ENCODE measurements at places on chromosomes 2 and 18.
A peak's percentile ranks its signal among the peaks of the same experiment; 100 is the strongest.

GRCh38 chr18:10064267-10064666, 150.5 kb downstream of the VAPA start:
- no peak for DNase-seq

- DNase-seq: no peak
Observed at GRCh38 chr2:12335131-12335530, 381.6 kb upstream of the TRIB2 start.

DNA sequence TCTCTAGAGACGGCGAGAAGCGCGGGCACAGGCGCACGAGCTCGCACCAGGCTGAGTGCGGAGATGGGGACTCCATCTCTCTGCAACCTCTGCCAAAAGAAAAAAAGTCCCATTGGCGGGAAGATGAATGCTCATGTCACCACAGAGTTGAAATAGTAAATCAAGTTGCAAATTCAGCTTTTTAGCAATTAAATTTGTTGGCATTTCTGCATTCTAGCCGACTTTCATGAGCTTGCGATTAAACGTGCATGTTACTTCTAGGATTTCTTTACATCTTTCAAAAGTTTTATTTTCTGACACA, 588 bp downstream of the CHAC2 start:
- no peak for DNase-seq

DNA sequence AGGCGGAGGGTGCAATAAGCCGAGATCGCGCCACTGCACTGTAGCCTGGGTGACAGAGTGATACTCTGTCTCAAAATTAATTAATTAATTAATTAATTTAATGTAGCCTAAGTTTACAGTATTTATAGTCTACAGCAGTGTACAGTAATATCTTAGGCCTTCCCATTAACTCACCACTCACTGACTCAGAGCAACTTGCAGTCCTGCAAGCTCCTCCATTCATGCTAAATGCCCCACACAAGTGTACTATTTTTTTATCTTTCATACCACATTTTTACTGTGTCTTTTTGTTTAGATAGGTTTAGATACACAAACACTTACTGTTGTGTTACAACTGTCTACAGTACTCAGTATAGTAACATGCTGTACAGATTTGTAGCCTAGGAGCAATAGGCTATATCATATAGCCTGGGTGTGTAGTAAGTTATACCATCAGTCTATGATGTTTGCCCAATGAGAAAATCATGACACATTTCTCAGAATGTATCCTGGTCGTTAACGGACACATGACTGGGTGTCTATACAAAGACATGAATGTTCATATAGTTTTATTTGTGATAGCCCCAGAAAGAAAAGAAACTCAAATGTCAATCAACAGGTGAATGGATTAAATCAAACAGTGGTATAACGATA, 15.8 kb upstream of the RNU2-63P start:
- no peak for DNase-seq

- no peak for DNase-seq
Observed at GRCh38 chr2:228239207-228239906, 57.9 kb upstream of the SPHKAP start.

DNA sequence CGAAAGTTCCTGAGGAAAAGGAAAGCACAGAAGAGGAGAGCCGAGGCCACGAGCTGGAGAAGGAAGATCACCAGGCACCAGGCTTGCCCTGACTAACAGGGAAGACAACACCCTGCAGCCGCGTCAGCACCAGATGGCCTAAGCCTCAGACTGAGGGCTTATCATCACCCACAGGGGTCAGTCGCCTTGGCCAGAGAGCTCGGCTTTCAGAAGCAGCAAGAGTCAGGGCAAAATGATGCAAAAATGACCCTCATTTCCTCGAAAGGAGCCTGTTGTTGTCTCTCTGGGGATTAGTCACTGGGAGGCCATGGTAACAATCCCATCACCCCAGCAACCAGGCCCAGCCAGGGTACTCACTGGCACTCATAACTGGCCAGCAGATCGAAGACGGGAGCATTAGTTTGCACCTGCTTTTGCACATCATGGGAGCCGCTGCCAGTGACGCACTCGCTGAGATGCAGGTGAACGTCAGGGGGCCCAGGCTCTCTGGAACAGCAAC, 42.7 kb upstream of the ZFP36L2 start:
- no peak for DNase-seq

DNA sequence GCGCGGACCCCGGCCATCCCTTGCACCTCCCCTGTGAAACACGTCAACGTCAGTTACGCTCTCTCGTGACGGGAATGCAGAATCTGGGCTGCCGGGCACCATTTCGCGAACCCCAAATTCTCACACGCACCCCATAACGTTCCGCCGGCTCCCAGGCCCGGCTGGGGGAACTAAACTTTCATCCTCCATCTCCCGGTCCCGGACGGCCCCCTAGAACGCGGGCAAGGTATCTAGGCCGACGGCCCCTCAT, 544 bp downstream of the DNAJC27 start:
- no peak for DNase-seq

- DNase-seq: no peak
Observed at GRCh38 chr2:37897511-37897910, 27.6 kb upstream of the RMDN2 start.

GRCh38 chr18:45981821-45982220, 14.7 kb upstream of the EPG5 start:
- DNase-seq: no peak

- no peak for DNase-seq
Observed at GRCh38 chr2:106030287-106031268, 163.5 kb downstream of the UXS1 start.

- peak; percentile 28 for DNase-seq
Observed at GRCh38 chr18:35029770-35030169, 11.4 kb upstream of the MAPRE2 start.

GRCh38 chr2:11187731-11188130, 32.5 kb downstream of the SLC66A3 start:
- no peak for DNase-seq

- no peak for DNase-seq
Observed at GRCh38 chr2:32064021-32064601, 755 bp downstream of the SPAST start.

DNA sequence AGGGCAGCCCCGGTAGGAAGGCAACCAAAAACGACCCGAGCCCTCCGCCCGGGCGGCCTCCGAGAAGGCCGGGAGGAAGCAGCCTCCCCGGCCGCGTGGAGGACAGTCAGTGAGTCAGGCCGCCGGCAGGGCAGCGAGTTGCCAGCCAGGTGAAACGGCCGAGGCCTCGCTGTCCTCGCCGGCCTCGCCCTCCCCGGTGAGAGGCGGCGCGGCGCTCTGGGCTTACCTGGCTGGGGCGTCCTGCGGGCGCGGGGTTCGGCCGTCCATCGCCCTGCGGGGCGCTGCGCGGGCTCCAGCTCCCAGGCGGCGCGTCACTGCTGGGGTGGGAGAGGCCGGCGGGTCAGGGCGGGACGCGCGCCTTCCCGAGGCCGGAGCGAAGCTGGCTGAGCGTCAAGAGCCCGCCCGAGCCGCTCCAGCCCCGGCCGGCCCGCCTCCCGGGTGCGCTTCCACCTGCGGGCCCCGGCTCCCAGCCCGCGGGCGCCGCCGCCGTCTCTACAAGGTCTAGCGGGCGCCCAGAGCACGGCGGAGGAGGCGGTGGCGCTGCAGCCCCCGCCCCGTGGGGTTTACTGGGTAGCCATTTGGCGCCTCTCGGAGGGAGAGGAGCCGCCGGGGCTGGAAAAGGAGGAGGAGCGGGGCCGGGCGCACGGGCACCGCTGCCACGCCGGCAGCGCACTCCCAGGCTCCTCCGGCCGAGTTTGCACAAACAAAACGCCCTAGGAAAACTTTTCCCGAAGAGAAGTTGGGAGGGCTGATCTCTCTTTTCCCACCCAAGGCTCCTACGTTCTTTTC, 499 bp downstream of the COBLL1 start:
- peak; percentile 81 for DNase-seq

GRCh38 chr2:27583390-27583915, 611 bp downstream of the ZNF512 start:
- DNase-seq: no peak

DNA sequence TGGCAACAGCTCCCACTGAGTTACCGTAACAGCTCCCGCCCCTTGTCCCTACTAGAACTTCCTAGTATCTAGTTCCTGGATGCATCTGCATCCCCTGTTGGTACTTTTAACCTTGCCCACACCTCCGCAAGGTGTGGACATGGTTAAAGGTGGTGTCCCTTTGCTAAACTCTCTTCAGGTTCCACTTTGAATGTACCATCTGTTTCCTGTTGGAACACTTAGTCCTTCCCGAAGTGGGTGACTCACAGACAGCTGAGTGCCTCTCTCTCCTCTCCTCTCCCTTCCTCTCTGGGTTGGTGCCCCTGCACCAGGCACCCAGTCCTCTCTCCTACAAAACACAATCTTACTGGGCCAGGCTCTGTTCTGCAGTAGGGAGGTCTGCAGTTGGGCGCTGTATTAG, 19.6 kb upstream of the REL start:
- no peak for DNase-seq

- DNase-seq: no peak
Observed at GRCh38 chr2:198326431-198326830, 522.0 kb downstream of the PLCL1 start.

- DNase-seq: peak; percentile 15
Observed at GRCh38 chr2:24076849-24077534, 866 bp upstream of the SF3B6 start.

GRCh38 chr2:17299891-17300540, 218.2 kb downstream of the RAD51AP2 start:
- no peak for DNase-seq

- DNase-seq: no peak
Observed at GRCh38 chr18:3607309-3608098, 157.5 kb downstream of the TGIF1 start.

DNA sequence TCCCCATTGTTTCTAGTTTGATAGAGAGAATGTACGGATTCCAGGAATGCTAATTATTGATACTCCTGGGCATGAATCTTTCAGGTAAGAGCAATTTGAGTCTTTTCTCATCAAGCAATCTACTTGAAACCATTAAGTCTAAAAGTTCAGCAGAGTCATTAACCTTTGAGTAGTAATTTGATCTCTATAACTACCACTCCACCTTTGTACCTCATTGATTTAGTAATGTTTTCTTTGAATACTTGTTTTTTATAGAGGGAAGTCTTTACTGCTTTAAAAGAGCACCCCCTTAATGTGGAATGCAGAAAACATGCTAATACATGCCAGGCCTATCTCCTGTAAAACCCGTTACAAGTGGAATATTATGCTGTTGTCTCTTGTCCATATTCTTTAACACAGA, 45.0 kb downstream of the EIF5B start:
- DNase-seq: no peak
